Panc1 (cell line): ENCODE measurements at places on chromosomes 3 and 15.

GRCh38 chr3:190458040-190458439, 8.3 kb upstream of the TMEM207 start:
- no peak for DNase-seq

DNA sequence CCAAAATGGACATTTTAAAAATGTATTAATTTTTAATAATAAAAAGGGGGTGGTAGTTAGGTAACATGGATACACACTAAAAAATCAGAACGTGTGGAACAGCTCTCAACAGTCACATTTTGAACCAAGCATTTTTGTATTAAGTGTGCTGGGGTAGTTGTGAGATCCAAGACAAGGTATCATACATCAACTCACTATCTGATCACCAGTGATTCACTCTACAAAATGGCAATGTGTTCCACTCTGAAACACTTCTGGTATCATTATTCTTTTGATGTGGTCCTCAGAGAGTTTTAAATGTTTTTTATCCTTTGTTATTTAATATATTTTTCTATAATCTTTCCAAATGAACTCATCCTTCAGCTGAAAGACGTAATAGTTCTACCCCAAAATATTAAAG, 5.4 kb downstream of the HACL1 start:
- no peak for DNase-seq

GRCh38 chr15:79282371-79283251, at the start of gene ANKRD34C:
ANKRD34C (plus strand) TSS chr15:79282722; CDS start chr15:79293285, 10,563 bp downstream.
- no peak for DNase-seq

- no peak for DNase-seq
Measured at GRCh38 chr15:99504823-99505551, 60.8 kb upstream of the MEF2A start.

- no peak for DNase-seq
Measured at GRCh38 chr15:90007076-90007460, 5.9 kb downstream of the ZNF710 start.

GRCh38 chr3:139505829-139506386, 29.6 kb upstream of the RBP2 start:
- no peak for DNase-seq

- no peak for DNase-seq
Measured at GRCh38 chr3:168124791-168125190, 29.1 kb upstream of the GOLIM4 start.

DNA sequence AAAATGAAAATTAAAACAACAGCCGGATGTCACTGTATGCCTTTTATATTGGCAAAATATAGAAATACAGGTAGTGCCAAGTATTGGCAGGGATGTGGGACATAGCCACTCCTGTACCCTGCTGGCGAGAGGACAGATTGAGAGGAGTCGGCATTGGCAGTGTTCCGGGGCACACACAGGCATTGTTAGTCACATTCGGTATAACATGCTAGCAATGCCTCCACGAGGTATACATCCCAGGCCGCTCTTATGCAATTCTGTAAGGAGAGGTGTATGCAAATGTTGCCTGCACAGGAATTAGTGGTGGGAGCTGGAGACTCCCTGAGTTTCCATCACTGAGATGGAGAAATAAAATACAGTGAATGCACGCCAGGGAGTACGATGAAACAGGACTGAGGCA, 99.4 kb upstream of the DLG1 start:
- no peak for DNase-seq

- no peak for DNase-seq
Measured at GRCh38 chr15:95624616-95625361, 705.7 kb upstream of the NR2F2 start.

DNA sequence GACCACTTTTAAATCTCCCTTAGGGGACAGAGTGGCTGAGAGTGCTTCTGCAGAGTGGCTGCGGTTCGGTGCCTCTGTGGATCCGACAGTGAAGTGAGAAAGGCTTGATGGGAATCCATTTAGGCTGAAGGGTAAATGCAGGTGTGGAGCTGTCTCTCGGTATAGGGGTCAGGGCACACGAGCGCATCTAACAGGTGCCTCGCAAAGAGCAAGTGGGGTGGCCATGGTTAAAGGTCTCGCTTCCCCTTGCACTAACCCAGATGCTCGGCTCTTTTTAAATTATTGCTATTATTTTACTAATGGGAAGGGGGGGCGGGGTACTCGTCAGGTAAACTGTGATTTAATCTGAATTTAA, 598 bp upstream of the GJD2 start:
- no peak for DNase-seq

DNA sequence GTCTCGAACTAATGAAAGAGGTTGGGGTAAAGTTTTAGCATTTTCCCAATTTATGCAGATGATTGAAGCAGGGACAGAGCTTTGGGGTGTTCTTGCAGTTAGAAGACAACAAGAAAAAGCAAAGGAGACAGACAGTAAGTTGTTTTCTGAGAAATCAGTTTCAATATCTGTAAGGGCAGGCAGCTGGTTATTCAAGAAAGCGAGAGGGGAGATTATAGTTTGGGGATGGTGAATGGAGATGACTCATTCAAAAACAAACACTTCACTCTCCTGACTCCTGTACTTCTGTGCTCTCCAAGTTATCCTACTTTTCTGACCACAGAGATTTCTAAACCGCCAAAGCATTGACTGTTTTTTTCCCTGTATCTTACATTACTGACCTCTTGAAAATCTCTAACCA, 352.0 kb downstream of the GAP43 start:
- peak; percentile 32 for DNase-seq

DNA sequence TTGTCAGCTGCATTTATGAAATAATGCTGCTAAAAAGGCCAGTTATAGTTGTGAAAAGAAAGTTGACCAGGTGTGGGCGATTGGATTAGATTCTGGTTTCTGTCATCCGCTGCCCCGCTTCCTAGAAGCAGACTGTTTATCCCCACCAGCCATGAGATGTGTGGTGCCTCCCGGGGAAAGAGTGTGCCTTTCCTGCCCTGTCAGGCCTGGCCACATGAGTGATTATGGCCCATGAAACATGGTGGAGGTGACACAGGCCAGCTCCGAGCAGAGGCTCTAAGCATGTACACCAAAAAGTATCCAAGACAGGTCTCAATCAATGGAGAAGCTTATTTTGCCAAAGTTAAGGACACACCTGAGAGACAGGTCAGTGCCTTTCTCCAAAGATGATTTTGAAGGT, 85.4 kb upstream of the ABHD2 start:
- no peak for DNase-seq

GRCh38 chr3:177106184-177106583, 91.1 kb downstream of the TBL1XR1 start:
- no peak for DNase-seq

DNA sequence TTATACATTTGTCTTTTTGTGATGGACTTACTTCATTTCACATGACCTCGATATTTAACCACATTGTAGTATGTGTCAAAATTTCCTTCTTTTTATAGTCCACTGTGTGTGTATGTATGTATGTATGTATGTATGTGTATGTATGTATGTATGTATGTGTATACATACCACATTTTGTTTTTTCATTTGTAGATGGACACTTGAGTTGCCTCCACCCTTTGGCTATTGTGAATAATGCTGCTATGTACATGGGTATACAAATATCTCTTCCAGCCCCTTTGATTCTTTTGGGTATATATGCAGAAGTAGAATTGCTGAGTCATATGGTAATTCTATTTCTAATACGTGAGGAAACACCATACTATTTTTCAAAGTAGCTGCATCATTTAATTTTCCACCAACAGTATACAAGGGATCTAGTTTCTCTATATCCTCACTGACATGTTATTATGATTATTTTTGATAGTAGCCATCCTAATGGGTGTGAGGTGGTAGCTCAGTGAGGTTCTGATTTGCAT, 228.2 kb downstream of the OPA1 start:
- no peak for DNase-seq

GRCh38 chr3:11260460-11260859, 11.7 kb upstream of the ATG7 start:
- no peak for DNase-seq

DNA sequence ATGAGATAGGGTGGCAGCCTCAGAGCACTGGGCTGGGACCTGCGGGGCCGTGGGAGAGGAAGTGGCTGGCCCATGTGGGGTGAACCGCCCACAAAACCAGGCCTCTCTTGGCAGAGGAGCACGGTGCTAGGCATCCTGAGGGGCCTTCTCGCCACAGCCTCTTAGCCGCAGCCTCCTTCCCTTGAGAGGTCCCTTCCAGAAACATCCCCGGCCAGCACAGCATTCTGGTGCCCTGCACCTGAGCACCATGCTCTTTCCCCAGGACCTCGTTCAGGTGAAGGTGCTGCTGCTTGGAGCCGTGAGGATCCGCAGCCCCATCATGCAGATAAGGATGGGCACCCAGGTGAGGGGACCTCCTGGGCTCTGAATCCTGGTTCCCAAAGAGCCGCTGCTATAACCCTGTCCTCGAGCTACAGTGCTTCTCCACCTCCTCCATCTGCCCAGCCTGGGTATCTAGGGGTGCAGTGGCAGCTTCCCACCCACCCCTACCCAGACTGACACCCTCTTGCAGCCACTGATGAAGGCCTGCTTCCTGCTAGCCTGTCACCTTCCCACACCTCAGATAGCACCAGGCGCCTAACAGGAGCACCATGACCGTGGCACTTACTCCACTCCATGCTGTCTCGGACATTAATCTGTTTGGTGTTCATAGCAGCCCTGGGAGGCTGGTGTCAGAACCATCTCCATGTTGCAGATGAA, 11.2 kb upstream of the TXNRD3 start:
- DNase-seq = no peak

DNA sequence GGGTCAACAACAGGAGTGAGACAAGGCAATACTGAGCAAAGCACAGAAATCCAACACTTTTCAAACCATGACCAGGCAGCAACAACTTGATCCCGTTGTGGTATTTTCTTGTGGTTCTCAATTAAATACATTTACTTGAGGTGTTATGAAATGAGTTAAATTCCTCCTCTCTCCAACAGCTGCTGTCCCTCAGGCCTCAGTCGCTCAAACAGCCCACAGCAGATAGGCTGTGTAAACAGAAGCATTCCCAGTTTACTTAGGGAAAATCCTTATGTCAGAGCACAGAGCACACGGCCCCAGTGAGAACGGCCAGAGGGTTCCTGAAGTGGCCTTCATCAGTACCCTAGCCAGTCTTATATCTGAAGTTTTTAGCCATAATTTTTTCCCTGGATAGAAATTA, 359.9 kb downstream of the AGBL1 start:
- DNase-seq = no peak

DNA sequence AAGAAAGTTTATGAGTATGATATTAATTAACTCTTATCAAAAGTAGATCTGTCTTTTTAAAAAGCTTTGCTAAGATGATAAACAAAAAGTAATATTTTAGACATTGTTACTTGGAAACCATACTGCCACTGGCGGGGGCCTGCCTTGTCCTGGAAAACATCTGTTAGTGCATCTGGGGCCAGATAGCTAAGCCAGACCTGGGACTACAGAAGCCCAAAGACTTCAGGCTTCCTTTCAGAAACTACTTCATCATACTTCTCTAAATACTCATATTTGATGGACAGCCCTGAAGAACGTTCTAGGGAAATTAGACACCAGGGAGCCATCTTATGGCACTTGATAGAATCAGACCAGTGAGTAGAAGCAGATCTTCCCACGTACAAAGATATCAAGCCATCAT, 795.4 kb upstream of the SEMA6D start:
- DNase-seq = no peak

GRCh38 chr3:57696801-57697321, 4.0 kb upstream of the DENND6A start:
- DNase-seq = no peak

- no peak for DNase-seq
Measured at GRCh38 chr3:194485881-194486539, 792 bp downstream of the ATP13A3 start.

- no peak for DNase-seq
Measured at GRCh38 chr15:69391046-69391757, 22.9 kb upstream of the KIF23 start.

DNA sequence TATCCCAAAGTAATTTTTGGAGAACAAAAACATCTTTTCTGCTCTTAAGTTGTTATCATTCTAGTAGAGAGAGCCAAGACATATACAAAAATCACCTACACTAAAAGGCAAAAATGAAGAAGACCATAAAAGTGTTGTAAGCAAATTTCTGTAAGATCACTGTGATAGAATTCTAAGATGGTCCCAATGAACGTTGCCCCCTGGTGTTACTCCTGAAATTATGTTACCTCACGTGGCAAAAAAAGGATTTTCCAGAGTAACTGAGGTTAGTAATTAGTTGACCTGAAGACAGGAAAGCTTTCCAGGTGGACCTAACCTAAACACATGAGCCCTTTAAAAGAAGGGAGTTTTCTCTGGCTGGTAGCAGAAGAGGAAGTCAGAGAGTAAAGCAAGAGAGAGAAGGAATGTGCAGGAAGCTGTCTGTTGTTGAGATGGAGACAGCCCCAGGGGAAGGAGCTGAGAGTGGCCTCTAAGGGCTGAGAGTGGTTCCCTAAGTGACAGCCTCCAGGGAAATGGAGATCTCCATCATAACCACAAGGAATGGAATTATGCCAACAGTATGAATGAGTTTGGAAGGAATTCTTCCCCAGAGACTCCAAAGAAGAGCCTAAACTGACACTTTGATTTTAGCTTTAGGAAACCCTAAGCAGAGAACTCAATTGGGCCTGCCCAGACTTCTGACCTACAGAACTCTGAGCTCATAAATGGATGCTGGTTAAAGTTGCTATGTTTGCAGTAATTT, 205.9 kb downstream of the CD47 start:
- DNase-seq = no peak

DNA sequence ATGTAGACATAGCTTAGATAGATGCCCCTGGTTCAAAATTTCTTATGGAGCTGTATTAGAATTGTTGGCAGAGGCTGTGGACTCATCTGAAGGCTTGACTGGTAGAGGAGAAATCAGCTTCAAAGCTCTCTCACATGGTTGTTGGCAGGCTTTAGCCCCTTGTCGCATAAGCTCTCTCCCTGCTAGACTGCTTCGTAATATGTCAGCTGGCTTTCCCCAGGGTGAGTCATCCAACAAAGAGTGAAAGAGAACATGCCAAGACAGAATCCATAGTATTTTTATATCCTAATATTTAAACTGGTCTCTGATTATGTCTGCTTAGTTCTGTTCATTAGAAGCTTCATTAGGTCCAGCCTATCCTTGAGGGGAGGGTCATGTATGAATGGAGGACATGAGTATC, 427.4 kb upstream of the NAALADL2 start:
- no peak for DNase-seq
